ENCODE measurements at places on chromosomes 12 and 14.

GRCh38 chr12:19882346-19882745 is 443.1 kb downstream of the AEBP2 start:
- no peak for DNase-seq

DNA sequence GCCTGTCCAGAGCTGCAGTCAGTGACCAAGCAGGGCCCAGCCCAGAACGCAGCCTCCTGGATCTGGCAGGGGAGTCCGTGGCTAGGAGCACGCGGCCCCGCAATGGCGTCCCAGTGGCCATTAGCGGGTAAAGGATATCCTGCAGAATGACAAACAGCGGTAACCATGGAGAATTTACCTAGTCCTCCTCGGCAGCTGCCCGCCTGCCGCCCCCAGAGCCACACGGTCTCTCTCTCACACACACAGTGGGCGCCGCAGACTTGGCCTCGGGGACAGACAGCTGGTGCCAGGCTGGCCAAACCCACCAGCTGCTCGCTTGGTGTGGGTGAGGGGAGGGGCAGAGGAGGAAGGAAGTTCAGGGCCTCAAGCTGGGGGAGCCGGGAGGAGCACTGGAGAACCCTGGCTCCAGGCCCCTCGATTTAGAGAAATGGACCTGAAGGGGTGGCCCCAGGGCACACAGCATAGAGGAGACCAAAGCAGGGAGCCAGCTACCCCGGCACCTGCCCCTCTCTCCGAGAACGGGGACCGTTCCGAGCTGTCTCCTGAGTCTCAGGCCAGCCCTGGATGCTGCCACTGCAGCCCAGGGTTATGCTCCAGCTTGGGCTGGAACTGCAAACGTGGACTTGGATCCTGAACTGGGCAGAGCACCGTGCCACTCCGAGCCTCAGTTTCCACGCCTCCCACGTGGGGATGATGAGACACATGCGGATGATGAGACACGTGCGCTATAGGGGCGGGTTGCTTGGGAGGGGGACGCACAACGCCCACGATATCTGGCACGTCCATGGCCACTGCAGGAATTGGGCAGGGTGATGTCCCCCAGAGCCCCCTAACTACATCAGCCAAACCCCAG is 3.4 kb downstream of the CDK2AP1 start:
- DNase-seq, result no peak

DNA sequence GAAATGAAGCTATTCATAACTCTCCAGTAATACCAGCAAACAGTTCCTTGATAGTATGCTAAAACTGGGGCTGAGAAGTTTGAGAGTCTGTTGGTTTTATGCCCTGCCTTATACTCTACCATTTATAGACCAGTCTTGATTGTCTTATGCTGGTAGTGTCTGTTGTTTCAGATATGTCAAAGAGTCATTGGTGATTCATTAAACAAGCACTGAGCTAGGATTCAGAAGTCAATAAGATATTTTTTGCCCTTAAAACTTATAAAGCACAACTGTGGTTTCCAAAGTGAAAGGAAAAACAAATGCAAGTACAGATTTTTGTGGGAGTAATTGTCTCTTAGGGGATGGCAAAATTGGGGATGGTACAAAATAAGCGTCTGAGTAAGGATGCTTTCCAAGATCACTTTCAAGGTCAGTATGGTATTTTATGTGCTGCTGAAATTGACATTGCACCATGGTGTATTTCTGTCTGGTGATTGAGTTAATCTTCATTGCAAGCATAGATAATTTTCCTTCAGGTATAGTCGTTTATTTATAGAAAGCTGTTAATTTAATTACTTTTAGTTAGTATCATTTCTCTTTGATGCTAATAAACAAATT is 289.5 kb upstream of the E2F7 start:
- DNase-seq, result no peak

GRCh38 chr12:20383612-20384011 is 15.3 kb downstream of the PDE3A start:
- no peak for DNase-seq

DNA sequence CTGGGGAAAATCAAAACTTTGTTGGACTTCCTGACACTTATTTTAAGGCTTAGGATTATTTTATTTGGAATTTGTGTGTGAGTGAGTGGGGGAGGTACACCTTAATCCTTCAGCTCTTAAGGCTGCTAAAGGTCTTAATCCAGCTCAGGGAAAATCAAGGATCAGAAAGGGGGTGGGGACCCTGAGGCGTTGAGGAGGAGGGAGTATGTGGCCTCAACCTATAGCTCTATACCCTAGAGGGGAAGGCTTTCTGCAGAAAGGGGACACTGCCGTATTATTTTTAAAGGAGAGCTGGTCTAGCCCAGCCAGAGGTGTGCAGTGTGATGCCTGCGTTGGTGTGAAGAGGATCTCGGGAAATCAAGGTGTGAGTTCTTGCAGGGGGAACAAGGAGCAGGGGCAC is 20.0 kb downstream of the IRF2BPL start:
- DNase-seq, result no peak

DNA sequence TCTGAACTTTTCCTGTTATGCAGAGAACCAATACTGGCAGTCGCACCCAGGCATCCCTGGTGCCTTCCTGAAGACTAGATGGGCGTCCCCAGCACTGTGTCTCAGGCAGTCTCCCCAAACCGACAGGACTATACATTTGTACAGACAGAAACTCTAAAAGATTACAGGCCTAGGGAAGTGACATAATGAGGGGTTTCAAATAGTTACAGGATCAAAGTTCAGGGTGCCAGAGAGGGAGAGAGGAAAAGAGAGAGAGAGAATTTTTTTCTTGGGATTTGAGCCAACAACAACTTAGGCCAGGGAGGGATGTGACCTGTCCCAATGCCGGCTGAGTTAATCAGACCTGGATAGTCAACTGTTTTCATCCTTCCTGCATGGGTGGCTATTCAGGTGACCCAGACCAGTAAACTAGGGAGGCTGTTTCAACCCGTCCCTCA is 9.3 kb upstream of the GMFB start:
- DNase-seq, result no peak

DNA sequence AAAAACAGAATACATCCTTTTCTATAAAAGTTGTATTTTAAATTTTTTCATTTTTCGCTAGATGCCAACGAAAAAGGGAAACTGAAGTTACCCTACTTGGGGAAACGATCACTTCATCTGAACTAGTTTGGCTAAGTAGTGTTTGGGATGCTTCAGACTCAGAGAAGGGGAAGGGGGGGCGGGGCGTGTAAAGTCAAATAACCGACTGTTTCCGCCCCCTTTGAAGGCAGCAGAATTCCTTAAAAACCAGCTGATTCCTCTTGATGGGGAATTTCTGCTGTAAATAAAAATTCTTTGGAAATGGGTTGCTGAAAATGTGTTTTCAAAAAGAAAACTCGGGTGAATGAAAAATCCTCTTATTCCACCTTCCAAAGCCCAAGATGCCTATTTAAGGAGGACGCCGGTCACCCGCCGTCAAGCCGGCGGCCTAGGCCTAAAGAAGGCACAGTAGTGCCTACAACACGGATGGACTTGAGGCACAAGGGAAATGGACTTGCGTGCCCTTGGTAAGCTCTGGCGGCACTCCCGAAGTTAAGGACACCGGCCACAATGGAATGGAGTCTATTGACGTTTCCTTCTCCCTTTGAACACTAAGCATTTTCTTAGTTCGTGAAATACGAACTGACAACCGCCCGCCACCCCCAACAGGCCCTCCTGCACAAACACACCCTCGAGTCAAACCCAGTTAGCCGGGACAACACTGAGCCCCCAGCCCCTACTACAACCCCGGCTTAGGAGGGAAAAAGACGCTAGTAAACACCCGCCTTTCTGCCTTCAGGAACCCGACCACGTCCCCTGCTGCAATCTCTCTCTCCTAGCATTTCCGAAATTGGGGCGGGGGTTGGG is 1.9 kb downstream of the ATXN2 start:
- DNase-seq, result no peak

DNA sequence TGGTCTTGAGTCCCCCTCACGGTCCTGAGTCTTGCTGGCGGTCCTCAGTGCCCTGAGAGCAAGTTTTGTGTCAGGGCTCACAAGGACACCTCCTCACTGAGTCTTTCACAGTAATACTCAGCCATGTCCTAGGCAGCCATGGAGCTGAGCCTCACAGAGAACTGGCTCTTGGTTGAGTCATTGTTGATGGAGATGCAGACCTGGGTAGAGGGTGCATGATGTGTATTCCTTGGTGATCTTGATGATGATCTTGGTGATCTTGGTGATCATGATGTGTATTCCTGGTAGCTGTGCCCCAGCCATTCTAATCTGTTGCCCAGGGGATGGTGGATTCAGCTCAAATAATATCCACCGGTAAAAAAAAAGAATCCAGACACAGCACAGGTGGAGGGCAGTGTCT is 495.4 kb downstream of the TMEM121 start:
- DNase-seq, result no peak

DNA sequence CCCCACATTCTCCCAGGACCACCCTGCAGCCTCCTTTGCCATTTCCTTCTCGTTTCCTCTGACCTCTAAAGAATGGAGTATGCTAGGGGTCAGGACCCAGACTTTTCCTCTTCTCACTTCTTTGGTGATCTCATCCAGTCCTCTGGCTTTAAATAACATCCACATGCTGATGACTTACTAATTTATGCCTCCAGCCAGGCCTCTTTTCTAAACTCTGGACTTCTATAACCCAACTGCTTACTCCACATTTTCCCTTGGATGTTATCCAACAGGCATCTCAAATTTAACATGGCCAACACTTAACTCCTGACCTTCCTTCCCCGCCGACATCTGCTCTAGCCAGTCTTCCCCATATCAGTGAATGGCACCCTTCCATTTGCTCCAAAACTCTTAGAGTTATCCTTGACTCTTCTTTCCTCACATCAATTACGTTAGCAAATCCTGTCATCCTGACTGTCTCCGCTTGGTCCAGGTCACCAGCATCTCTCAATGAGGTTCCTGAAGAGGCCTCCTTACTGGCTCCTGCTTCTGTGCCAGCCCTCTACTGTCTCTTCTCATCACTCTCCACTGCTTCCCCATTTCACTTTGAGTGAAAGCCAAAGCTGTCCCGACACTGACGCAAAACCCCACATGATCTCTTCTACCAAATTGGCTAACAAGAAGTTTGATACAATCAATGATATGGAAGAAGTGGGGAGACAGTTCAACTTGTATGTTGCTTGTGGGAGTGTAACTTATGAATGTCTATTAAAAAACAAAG is 42.7 kb downstream of the TMBIM6 start:
- peak; percentile 13 for DNase-seq

- no peak for DNase-seq
Observed at GRCh38 chr12:103272949-103273348, 222.8 kb downstream of the C12orf42 start.

DNA sequence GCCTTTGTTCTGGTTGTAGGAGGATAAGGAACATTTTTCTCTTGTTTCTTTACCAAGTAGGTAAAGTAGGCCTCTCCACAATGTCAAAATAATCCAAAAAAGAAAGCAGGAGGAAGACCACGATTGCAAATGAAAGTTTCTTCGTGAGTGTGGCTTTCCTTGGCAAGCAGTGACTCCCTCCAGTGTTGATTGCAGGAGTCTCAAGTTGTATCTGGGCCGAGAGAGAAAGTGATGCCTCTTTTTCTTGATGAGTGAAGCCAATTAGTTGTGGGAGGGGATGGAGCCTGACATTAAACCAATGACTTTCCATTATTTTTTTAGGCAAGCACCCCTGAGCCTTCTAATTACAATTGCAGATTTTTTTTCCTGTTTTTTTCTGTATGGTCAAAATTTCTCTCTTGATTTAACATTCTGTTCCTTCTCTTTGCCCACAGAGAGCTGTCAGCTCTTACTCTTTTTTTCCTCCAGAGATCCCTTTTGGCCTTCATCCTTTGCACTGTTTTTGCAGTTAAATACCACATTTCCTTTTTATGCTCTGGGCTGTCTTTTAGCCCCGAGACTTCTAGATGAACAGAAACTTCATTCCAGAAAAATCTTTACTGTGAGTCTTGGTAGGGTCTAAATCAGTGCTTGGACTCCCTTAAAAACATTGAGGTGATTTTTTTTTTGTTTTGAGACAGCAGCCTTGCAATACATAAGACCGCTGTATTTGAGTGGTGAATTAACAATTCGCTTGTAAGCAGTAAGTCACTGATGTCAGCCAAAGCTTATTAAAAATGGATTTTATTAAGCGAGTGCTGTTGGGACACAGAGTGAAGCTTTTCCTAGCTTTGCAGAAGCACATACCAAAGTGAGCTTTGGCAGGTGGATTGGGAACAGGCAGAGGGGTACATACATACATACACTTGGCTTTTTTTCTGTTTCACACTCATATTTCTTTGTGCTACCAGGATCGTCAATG is 15.8 kb downstream of the FBXW8 start:
- no peak for DNase-seq

GRCh38 chr12:54980341-54980740 is 4.2 kb downstream of the TESPA1 start:
- DNase-seq, result no peak

- DNase-seq, result peak; percentile 87
Observed at GRCh38 chr14:54653712-54654469, 87.0 kb downstream of the SAMD4A start.

GRCh38 chr12:116067892-116068291 is 209.6 kb downstream of the MED13L start:
- no peak for DNase-seq

GRCh38 chr12:58099476-58099875 is 158.1 kb downstream of the ATP23 start:
- no peak for DNase-seq

- DNase-seq, result no peak
Observed at GRCh38 chr12:67873355-67873754, 115.9 kb upstream of the IFNG-AS1 start.

- no peak for DNase-seq
Observed at GRCh38 chr12:7019043-7019569, 830 bp upstream of the LPCAT3 start.

DNA sequence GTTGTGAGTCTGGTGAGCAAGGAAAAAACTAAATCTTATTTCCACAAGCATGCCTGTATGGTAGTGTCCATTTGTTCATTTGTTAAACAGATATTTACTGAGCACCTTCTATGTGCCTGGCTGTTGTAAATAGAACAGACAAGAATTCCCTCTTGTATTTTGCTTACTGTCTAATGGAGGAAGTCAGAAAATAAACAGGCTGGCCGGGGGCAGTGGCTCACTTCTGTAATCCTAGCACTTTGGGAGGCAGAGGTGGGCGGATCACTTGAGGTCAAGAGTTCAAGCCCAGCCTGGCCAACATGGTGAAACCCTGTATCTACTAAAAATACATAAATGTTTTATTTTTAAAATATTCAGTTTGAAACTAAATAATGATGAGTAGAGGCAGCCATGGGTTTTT is 79.3 kb downstream of the GTF2A1 start:
- no peak for DNase-seq

GRCh38 chr12:125346362-125346761 is 281.1 kb downstream of the AACS start:
- no peak for DNase-seq

DNA sequence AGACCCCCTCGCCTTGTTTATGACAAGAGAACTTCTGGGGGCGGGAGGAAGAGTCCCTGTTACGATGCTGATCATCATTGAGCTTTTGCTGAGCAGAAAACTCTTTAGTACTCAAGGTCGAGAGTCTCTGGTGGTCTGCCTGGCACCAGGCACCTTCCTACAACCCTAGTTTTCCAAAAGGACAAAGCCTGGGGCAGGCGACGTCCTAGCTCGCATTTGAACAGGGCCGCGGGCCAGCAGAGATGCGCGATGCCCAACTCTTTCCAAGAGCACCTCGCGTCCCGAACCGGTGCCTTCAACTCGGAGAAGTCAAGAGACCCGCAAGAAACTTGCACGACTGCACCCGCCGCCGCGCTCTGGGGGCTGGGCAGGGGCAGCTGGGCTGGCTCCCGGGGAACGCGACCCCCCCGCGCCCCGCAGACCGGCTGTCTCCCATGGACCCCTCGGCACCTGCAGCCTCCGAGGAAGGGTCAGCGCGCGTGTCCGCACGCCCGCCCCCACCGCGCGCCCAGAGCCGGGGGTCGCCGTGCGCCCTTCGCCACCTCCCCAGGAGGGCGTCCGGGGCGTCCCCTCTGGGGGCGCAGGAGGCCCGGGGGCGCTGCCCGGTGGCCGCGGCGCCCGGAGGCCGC is 377 bp upstream of the BCL7A start:
- DNase-seq, result no peak

All from retinal pigment epithelial cell (primary cell).